ENCODE measurements at places on chromosomes 3 and 15.

DNA sequence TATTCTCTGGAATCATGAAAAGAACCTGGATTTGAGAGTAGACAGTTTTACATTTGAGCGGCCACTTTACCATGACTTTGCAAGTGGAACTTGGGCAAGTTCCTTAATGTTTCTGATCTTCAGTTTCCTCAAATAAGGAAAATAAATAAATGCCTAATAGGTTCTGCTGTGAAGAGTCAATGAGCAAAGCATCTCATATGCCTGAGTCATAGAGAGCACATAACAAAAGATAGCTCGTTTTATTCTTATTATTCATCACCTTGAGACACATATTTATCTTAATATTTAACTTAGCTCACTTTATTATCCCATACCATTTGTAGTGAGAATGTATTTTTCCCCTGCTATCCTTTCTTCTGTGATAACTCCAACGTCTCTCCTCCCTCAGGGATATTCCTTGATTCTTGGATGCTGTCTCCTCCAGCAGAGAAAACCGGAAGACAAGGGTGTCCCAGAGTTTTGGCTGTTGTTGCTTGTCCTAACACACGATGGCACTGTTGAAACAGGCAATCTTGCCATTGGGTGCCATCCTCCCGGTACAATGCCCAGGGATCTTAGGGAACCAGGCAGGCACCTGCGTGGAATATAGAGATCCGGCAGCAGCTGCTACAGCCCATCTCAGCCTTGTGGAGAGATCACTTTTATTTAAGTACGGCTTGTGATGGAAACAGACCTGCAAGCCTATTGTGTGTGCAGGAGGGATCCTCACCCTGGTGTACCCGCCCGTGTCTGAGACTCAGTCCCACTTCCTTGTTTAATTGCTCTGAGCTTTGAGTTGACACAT, 33.3 kb upstream of the VPS33B start:
- peak; percentile 10 for DNase-seq

DNA sequence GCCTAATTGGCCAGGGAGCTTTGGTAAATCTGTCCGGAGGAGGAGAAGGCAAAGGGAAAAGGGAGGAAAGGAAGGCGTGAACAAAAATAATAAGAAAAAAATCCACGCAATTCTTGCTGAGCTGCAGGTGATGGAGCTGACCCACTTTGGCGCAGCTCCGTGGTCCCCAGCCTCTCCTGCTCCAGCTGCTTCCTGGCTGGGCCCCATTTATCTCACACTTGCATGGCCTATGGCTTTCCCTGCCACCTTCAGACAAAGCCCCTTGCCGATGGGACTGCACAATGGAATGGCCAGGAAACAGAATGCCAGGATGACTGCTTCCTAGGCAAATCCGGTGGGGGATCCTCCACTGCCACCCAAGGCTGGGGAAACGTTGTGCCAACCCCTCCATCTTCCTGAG, 6.9 kb downstream of the INSYN1 start:
- DNase-seq = no peak

- DNase-seq = no peak
These were observed 73.8 kb upstream of the HRH1 start for GRCh38 chr3:11080492-11080891.

- no peak for DNase-seq
These were observed 114.1 kb downstream of the DCLK3 start for GRCh38 chr3:36650271-36650671.

DNA sequence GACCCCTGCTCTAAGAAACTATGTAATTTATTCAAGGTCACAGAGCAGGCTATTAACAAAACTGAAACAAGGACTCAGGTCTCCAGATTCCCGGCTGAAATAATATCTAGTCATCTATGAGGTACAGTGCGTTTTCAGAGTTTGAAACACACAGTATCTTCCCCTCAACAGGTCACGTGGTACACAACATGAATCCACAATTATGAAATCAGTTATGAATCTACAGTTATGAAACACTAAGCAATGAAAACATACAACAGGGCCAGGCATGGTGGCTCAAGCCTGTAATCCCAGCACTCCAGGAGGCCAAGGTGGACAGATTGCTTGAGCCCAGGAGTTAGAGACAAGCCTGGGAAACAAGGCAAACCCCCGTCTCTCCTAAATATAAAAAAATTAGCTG, 72.7 kb downstream of the FSIP1 start:
- no peak for DNase-seq

- DNase-seq = no peak
These were observed 45.7 kb downstream of the TGM4 start for GRCh38 chr3:44920081-44920480.

DNA sequence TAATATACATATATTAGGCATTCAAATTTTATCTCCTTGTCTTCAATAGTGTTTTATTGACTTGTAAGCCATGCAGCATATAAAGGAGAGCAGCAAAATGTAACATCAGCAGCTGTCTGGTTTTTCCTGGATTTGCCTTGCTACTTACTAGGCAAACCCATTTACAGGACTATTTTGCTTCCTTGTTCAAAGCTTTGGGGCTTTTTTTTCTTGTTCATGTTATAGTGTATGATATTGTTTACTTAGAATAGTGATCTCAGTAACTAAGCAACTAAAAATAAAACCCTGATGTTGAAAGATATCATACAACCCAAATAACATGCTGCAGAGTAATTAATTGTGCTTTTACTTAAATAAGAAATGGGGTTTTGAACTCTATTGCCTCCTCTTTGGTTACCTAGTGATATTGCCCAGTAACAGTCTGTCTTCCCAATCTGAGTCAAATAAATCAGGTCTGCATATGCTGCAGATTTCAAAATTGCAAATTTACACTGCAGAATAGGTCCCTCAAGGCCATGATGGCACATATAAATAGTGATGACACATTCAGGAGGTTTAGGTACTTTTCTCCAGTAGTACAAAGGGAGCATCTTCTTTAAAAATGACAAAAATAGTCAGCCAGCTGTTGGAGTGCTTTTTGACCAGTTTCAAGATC, 578.1 kb upstream of the NECTIN3 start:
- DNase-seq = no peak

GRCh38 chr3:170038434-170039110, 777 bp downstream of the GPR160 start:
- DNase-seq = no peak

Measured in glomerular endothelial cell (primary cell).